ENCODE measurements at places on chromosomes 12 and 14.

GRCh38 chr12:80059875-80060274 lies 39.5 kb upstream of the OTOGL start:
- DNase-seq = no peak

DNA sequence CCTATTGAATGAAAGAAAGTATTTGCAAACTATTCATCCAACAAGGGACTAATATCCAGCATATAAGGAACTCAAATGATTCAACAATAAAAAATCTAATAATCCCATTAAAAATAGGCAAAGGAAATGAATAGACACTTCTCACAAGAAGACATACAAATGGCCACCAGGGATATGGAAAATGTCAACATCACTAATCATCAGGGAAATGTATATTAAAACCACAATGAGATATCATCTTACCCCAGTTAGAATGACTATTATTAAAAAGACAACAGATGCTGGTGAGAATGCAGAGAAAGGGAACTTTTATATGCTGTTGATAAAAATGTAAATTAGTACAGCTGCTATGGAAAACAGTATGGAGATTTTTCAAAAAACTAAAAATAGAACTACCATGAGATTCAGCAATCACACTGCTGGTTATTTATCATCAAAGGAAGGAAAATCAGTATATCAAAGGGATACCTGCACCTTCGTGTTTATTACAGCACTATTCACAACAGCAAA lies 89.3 kb downstream of the GARIN6 start:
- DNase-seq = no peak

DNA sequence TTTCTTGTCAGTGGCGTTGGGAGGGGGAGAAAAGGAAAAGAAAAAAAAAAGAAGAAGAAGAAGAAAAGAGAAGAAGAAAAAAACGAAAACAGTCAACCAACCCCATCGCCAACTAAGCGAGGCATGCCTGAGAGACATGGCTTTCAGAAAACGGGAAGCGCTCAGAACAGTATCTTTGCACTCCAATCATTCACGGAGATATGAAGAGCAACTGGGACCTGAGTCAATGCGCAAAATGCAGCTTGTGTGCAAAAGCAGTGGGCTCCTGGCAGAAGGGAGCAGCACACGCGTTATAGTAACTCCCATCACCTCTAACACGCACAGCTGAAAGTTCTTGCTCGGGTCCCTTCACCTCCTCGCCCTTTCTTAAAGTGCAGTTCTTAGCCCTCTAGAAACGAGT lies 1.9 kb downstream of the ASCL1 start:
- no peak for DNase-seq

DNA sequence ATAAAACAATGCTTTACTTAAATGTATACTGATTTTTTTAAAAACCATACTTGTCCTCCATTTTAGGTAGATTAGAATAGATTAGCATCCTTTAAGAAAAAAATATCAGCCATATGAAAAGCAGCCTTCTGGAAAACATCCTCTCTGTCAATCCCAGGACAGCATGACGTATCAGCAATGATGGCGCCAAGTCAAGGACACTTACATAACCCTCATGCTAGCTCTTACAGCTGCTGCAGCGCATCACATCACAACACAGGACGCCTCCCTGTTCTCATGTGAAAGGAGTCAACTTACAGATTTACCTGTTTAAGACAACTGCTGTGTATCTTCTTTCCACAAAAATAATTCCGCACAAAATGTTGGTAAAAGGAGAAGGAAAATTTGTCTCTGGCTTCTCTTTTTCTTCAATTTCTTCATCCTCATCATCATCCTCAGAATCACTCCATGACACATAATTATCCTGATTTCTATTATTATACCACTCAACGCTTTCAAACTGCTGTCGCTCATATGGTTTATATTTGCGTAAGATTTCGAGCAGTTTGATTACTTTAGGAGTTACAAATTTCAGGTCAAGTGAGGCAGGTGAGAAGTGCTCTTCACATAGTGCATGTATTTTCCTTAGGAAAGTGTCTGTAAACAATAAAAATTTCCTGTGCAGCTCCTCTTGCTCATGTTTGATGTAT lies 33.3 kb downstream of the DICER1 start:
- DNase-seq = no peak

DNA sequence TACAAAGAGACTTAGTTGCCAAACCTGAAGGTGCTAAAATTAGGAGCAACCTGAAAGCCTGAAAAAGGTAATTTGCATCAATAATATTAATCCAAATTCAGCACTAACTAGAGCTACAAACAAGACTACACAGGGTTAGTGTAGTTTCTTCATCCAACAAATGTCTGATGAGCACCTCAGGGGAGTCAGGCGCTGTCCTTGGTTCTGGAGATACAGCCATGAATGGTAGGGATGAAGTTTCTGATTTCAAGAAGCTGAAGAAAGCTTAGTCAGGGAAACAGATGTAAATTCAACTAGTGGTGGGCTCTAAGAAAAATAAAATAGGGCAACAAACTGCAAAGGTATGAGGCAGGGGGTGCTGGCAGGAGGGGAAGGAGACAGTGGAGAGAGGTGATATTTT lies 266.3 kb downstream of the GLT1D1 start:
- no peak for DNase-seq

GRCh38 chr12:131112021-131112420 lies 158.3 kb downstream of the ADGRD1 start:
- no peak for DNase-seq

DNA sequence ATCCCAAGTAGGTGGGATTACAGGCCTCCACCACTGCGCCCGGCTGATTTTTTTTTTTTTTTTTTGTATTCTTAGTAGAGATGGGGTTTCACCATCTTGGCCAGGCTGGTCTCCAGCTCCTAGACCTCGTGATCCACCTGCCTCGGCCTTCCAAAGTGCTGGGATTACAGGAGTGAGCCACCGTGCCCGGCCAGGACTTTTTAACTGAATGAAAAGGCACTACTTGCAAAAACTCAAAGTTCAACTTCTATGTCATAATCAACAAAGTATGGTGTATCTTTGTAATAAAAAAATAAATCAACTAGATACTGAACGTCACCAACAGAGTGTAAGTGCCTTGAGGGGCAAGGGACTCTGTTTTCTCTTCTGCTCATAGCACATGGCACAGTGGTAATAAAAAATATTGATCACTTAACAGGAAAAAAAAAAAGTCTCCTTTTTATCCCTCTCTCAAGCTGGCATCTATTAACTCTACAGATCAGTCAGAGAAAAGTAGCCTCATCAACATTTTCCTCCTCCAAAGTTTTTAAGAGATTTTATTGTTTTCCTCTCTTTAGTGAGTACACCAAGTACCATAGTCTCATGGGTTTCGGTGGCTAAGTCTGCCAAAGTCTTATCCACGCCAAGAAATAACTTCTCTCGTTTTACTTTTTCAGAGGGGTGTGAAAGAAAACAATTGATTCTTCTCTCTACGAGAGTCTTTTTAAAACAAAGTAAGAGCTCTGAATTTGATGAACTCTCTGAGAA lies 10.6 kb upstream of the FOXN3 start:
- DNase-seq = no peak

- no peak for DNase-seq
Observed at GRCh38 chr12:91507754-91508153, 325.1 kb upstream of the DCN start.

DNA sequence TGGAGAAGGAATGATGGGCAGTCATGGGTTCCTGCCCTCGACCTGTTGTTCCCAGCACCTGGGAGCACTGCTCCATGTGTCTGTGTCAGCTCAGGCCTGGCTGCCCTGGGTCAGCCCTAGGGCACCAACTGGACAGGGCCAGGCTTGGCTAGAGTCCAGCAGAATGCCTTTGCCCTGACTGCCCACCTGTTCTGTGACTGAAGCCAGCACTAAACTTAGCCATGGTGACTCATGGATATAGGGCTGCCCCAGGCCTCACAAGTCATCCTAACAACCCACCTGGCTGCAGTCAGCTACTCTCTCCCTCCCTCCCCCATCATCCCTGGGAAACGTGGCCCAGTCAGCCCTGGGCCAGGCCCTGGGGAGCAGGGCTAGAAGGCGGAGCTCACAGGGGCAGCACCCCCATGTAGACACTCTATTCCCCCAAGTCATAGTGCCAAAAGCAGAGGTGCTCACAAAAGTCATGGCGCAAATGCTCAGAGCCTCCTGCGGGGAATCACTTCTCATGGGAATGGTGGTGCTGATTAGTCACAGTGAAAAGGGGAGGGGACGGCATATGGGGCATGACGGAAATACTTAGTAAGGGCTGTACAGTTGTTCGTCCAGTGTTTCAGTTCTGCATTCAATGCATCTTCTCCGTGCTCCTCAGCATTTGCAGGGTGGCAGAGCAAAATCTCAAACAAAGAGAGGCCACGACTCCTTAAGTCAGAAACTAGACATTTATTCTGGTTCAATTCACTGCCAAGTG lies 52.0 kb upstream of the NTF3 start:
- no peak for DNase-seq

GRCh38 chr12:47361389-47362021 lies 281.7 kb upstream of the AMIGO2 start:
- peak; percentile 33 for DNase-seq

DNA sequence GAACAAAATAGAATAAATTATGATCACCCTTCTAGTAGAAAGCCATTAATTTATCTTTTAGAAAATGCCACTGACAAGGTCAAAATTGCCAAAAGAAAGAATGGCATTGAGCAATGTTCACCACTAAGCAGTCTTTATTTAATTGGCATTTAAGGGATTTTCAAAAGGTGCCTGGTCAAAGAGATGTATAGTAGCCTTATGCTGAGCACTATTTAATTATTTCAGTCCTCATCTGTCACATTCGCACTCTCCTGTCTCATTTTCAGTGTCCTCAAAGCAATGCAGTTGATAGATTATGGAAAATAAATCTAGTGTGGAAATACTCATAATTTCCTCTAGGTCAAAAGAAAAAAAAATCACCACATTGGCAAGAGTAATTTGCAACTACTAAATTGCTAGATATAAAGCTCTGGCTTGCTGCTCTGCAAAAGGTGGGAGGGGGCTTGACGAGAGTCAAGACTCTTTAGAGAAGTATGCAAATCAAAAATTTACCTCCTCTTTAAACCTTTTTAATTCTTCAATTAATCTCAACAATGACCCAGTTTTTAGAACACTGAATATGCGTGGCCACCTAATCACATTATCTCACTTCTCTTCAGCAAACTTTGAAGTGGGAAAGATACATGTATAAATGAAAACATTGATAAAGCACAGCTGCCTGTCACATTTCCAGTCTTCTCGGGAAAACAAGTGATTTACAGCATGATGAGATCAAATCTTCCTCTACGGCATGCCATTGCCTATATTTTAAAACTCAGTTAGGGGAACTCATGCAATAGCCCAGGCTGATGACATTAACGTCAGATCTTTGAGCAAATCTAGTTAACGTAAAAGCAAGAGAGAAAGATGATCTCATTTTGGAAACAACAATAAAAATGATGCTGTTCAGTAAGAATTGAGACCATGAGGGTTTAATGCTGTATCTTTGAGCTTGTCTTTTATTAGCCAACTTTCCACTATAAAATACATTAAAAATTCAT lies 373.1 kb upstream of the DCN start:
- no peak for DNase-seq
